ENCODE measurements at places on chromosomes 16 and 17. TPM values are rescaled to one million over a fixed set of nuclear protein-coding genes. Genes with fewer than 3 reads are reported as not detected.

The COQ9 gene
- total RNA-seq = 20.2 TPM

The CLEC19A gene
- 8.2 TPM for total RNA-seq

DNA sequence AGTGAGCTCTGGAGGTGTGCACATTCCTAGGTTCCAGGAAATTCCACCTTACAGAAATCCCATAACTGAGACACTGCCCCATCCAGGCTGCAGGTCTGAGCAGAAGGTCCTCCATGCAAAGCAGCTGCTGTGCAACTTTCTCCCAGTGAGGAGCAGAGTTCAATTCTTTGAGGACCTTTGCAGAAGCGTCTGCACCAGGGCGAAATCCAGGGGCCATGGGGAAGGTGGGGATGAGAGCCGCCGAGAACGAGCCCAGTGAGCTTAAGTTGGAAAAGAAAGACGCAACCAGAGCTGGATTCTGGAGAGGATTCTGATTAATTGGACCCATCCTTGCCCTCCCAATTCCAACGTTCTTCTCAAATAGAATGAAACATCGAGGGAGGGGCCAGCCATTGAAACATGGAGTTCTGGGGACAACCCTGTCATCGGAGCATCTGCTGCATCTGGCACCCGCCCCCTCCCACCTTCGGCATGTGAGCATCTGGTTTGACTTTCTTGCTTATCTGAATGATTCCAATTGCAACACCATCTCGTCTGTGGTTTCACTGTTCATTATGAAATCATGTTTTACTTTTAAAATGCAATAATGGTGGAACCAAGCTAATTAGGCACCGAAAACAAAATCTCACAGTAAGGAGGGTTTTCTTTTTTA, 190.6 kb upstream of the FOXF1 start:
- no peaks in the 10 kb centered on the region for H3K4me1 ChIP-seq
- no peaks in the 10 kb centered on the region for H3K27me3 ChIP-seq
- DNase-seq = no peak
- H3K27ac ChIP-seq = no peak overlapping the region
- no peaks in the 10 kb centered on the region for H3K36me3 ChIP-seq
- H3K4me3 ChIP-seq = no peak overlapping the region

- no peaks in the 10 kb centered on the region for H3K27me3 ChIP-seq
- H3K4me1 ChIP-seq = no peaks in the 10 kb centered on the region
- H3K36me3 ChIP-seq = no peaks in the 10 kb centered on the region
- no peak overlapping the region for H3K4me3 ChIP-seq
- no peak for DNase-seq
Observed at GRCh38 chr16:9061358-9061813, 30.1 kb upstream of the HAPSTR1 start.

All from neural progenitor cell (in vitro differentiated cells).